ENCODE measurements at places on chromosomes 2 and 18.

DNA sequence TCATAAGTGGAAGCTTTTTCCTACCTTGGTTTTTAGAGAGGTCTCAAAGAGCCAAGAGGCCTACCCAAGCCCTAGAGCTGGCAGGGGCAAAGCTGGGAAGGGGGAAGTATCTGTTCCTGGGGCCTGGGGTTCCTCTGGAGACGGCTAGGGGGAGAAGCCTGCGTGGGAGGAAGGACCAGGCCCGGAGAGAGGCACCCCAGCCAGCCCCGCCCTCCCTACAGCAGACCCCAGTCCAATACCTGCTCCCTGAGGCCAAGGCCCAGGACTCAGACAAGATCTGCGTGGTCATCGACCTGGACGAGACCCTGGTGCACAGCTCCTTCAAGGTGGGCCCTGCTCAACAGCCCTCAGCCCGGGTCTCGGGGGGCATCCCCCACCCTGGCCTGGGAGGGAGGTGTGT lies 2.2 kb downstream of the CTDSP1 start:
- no peak for DNase-seq

- DNase-seq, result peak; percentile 25
Measured at GRCh38 chr2:157874348-157874747, 1.8 kb downstream of the ACVR1 start.

DNA sequence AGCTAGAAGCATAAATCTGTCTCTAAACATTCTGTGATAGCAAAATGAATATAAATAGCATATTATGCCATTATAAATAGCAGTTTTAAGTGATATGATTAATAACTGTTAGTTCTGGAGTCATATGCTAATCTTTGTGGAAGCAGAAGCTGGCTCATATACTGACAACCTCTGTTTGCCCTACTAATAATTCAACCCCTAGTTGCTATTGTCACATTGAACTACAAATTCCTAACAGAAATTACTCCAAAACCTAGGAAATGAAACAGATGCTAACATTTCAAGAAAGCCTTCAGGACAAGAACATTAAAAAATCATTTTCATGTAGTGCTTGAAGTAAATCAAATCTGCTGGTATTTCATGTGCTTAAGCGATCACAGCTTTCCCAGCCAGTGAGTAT lies 28.2 kb downstream of the CALCRL start:
- no peak for DNase-seq

DNA sequence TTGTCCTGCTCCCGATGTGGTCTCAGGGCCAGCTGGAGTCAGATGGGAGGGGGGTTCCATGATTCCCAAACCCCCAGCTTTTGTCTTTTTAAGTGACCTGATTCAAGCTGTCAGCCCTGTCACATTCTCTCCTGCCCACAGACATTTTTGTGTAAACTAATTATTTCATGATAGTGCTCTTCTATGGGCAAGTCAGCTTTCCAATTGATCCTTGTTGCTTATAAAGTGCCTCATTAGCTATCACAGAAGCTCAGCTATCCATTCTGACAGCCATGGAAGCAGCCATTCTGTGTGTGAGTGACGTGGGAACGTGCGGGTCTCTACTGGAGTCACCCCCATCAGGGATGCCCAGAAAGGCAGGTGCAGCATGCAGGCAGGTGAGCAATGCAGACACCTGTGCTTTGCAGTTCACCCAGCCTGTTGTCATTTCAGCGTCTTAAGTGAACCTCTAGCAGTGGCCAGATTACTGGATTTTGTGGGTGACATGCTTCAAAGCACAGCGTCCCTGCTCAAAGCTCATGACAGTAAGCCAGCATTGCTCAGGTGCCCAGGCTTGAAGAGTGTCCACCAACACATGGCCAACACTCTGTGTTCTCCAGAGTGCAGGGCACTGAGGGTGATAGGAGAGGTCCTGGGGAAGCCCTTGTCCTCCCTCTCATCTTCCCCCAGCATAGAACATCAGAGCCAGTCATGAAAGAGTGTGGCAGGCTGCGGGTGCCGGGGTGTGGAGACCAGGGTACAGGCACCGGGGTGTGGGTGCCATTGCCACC lies 162.1 kb upstream of the SH3BP4 start:
- DNase-seq, result no peak

- no peak for DNase-seq
Measured at GRCh38 chr18:27600245-27600644, 415.1 kb upstream of the CHST9 start.

DNA sequence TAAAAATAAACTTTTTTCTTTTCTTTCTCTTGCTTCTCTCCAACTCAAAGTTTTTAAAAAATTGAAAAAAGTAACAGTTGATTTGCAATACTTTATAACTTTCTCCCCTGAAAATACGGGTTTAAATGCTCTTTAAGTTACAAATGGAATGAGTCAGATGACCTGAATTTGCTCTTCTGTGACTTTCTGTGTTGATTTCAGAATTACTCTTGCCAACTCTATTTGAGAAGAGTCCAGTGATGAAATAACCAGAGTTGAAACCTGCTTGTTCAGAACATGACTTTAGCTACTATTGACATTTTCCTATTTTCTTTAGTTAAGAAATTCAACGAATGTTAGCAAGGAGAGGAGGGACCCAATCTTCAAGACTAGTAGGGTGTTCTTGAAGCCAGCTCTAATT lies 146.1 kb upstream of the ZSWIM2 start:
- peak; percentile 40 for DNase-seq

- DNase-seq, result peak; percentile 8
Measured at GRCh38 chr2:165055082-165055851, 99.9 kb upstream of the SLC38A11 start.

DNA sequence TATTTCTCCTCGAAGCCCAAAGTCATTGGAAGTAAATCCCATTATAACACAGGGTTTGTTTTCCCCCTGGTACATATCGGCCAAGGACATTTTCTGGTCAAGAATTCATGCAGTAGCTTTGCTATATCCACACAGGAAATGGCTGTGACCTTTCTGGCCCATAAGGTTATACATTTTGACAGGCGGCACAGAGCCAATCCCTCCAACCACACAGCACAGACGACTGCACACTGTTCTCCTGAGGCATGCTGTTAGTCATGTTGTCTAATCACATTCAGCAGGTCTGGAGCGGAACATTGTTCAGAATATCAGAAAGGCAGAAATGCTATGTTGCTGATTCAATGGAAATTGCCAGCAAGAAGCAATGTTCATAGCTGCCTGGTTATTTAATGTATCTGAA lies 742.3 kb upstream of the SLC8A1 start:
- peak; percentile 14 for DNase-seq

- DNase-seq, result no peak
Measured at GRCh38 chr2:102512161-102512560, 39.1 kb downstream of the SLC9A4 start.

DNA sequence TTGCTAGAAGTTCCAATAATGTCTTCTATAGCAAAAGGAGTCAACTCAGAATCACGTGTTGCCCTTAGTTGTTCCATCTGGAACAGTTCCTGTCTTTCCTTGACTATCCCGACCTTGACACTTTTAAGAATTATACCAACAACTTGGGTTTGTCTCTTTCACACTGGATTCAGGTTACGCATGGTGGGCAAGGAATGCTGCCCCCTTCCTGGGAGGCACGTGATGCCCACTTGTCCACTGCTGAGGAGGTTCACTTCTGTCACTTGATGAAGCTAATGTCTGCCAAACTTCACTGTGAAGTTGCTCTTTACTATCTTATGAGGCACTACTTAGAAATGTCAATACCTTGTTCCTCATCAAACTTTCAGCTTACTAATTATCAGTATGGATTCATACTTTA lies 5.3 kb downstream of the COX5B start:
- DNase-seq, result no peak

DNA sequence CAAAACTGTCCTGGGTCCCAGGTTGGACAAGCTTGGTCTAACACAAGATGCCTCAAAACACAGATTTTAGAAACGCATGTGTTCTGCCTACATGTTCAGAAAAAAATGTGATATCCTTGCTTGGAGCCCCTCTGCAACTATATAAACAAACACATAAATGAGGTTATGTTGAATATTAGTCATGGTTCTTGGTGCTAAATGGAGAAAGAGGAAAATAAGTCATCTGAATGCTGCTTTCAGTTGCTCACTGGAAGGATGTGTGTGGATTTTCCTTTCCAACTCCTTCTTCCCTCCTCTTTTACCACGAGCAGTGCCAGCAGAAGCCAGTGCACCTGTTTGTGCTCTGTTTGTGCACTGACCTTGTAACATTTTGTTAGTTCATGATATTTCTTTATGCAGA lies 85.3 kb downstream of the PIEZO2 start:
- DNase-seq, result peak; percentile 84

DNA sequence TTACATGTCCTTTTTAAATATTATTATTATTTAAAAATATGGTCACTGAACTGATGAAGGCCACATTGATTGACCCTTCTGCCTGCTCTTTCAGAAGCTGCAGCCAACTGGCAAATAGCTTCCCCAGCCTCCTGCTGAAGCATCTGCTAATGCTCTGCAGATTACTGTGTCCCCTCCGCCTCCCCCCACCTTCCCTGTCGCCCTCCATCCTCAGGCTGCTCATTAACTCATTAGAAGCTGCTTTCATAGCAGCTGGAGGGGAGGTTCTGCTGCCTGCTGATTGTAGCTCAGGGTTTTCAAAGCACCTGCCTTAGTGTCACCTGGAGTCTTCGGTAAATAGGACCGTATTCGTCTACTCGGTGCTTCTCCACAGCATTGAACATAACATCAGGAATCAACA lies 24.8 kb upstream of the LMAN1 start:
- DNase-seq, result no peak

DNA sequence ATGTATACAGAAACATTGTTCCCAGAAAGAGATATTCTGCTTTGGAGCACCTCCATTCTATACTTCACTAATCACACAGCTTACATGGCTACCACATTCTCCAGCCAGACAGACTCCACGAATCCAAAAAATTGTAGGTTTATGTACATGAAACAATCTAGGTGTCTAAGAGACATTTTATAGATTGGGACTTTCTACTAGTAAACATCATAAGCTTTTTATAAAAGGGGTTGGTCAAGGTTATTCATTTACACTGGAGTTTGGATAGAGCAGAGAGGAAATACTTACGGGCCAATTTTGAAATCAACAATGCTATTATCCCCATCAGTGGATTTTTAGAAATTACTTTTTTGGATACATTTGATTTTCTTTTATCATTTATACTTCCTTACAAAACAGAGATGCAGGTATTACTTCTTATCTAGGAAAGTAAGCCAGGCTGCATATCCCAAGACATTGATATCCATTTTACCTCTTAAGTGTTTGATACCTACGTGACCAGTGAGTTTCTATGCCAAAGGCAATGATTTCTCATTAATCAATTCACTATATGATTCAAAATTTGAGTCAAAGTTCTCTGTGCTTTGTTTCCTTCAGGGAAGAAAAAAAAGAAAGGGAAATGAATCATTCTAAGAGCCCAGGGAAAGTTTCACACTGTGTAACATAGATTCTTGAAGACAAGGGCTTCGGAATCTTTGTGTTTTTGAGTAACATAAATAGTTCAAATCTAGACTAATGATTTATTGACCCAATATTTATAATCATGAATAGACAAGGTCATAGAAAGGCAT lies 140.5 kb downstream of the PTH2R start:
- DNase-seq, result no peak

DNA sequence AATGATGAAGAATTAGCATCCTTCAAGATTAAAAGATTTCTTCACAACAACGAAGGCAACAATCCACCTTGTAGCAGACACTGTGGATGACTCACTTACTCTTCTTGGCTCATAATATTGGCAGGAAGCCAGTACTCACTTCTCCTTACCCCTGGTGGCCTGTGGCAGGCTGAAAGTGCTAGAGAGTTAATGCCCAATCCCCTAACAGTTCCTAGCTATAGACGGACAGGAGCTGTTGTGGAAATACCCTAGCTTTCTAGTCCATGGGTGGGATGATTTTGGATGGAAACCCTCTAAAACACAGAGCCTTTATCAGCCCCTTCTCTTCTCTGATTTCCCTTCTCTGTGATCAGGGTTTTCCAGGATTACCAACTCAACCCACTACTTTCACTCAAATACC lies 128.6 kb upstream of the NYAP2 start:
- peak; percentile 47 for DNase-seq

DNA sequence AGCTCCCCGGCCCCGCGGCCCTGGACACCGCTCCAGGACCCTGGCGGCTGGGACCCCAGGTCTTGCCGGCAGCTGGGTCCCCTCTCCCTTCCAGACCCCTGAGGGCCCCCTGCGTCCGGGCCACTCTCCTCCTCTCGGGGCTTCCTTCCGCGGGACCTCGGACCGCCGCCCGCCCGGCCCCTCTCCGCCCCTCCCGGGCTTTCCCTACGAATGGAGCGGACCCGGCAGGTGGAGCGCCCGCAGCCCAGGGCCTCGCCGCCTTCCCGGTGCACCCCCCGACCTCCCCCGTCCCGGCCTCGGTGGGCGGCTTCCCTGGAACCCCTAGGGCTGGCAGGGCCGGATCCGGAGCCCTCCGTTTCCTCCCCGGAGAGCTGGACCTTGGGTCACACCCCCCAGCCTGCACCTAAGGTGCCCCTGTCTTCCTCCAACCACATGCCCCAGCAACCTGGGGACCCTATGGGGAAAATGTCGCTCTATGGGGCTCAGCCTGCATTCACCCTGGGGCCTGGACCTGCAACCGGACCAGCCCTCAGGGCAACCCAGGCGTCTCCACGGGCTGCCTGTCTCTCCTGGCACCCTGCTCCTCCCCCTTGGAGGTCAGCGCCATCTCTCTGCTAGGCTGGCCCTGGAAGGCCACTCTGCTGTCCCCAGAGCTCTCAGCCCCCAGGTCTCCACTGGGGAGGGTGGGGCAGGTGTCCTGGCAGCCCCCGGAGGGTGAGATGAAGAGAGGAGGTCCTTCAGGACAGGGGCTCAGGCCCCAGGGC lies 730 bp downstream of the B3GNT7 start:
- DNase-seq, result no peak

DNA sequence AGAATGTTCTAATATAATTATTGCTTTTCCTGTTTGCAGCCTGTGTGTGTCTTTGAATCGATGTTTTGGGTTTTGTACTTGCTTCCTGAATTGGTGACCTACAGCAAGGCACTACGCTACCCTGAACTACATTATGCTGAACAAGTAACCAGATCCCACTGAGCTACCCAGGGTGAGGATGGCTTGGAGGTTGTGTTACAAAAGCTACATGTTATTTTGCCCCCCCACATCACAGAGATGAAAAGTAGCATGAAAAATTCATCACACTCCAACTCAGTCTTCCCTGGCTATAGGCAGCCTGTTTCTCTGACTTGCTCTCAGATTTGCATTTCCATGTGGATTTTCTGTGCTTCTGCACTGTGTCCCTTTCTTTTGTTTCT lies 162.1 kb downstream of the LDLRAD4 start:
- DNase-seq, result no peak

- DNase-seq, result peak; percentile 51
Measured at GRCh38 chr2:135913727-135914365, 37.6 kb upstream of the MCM6 start.

- DNase-seq, result no peak
Measured at GRCh38 chr18:44859263-44859662, 178.6 kb downstream of the SETBP1 start.

Data from dermis microvascular lymphatic vessel endothelial cell (primary cell).